Kasumi-1 (cell line): ENCODE measurements at places on chromosomes 5 and 9.

GRCh38 chr9:129467739-129468666, 152.9 kb downstream of the C9orf50 start:
- DNase-seq, result no peak

- DNase-seq, result no peak
Measured at GRCh38 chr5:143613329-143613728, 198.6 kb upstream of the HMHB1 start.

GRCh38 chr5:54281960-54282692, 28.2 kb downstream of the ARL15 start:
- no peak for DNase-seq

DNA sequence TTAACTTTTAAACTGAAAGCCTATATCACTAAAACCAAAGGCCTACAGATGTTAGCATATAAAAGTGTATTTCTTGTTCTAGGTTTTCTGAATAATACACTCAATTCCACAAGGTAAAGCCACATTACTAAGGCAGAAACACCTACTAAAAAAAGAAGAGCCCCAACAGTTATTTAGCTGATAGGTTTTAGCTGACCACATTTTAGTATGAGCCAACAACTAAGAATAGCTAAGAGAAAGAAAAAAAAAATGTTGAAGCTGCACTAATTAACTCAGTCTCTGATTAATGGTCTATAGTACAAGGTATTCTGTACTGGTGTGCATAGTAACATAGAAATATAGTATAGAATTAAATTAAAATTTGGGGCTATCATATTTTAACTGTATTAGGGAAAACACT, 23.5 kb downstream of the ZFR start:
- no peak for DNase-seq

DNA sequence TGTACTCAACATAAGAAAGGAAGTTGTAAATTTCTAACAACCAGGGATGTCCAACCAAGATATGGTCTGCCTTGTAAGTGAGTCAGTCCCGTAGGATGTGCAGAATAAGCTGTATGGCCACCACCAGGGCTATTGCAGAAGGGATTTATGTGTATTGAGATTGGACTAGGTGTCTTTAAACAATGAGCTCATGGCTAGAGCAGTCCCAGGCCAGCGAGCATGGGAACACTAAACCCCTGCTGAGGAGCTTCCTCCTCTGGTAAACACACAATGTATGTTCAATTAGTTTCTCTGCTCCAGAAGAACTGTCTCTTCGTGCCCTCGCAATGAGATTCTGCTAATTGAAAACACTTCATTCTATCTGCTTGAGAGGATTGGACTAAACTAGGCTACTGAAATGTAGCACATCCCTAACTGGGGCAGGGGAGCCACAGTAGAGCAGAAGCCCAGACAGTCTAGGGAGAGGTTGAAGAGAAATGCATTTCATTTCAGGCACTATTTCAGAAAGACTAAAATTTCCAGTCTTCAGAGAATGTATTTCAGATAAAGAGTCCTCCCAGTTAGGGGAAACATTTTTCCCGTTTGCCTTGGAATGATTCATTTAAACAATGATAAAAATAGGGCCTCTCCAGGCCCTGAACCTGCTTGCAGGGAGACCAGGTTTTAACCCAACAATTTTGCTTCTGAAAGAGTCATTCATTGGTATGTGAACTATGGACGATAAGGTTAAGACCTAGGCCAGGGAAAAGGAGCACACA, 154.7 kb downstream of the FAM114A2 start:
- no peak for DNase-seq

- DNase-seq, result peak; percentile 37
Measured at GRCh38 chr5:74257645-74258313, 382.7 kb downstream of the ENC1 start.

DNA sequence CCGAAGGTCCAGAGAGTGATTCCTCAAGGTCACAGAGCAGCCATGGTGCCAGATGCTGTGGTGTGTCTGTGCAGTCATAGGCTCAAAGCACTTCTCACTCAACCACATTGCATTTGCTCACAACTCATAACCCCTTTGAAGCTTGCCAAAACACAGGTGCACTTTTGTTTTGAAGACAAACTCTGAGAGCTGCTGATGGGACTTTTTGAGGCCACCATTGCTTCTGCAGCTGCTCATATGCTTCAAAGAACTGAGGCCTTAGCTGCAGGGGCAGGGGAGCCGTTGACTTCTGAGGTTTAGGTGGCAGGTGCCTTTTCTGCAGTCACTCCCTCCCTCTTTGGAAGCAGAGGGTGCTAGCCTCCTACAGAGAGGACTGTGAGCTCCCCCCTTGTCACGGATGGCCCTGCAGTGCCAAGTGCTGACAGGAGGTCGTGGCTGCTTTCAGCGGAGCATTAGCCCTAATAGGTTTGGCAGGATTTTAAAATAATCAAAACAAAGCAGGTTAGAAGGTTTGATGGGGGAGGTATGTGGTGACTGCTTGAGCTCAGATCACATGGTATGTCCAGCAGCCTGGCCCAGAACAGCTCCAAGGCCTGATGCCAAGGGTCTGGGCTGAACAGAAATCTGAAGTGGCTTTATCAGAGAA, 232.1 kb downstream of the MAN2A1 start:
- DNase-seq, result no peak

DNA sequence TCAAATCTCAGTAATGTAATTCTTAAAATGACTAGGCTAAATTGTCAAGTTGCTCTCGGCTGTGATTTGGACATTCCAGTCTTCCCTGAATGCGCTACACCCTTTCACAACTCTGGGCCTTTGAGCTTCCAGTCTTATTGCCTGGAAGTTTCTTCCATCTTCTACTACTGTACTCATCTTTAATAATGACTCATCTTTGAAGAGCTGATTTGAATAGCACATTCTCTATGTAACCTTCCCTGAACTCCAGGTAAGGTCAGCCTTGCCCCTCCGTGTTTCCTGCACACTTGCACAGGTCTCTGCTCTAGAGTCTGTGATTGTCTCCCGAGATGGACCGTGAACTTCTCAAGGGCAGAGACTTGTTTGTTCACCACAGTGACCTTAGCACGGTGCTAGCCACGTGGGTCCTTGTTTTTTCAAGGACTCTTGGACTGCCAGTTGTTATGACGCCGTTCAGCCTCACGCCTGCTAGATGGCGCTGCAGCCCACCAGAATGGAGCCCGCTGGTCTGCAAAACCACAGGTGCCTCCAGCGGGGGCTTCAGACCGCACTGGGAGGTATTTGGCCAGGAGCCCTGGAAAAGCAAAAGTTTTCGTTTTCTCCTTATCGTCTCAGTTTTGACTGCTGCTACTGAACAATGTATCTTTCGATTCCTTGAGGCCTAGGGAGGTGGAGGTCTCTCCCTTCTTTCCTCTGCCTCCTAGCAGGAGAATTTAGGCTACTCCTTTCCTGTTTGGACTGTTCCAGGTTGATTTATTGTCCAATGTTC, 44.4 kb downstream of the SEC61B start:
- peak; percentile 56 for DNase-seq

DNA sequence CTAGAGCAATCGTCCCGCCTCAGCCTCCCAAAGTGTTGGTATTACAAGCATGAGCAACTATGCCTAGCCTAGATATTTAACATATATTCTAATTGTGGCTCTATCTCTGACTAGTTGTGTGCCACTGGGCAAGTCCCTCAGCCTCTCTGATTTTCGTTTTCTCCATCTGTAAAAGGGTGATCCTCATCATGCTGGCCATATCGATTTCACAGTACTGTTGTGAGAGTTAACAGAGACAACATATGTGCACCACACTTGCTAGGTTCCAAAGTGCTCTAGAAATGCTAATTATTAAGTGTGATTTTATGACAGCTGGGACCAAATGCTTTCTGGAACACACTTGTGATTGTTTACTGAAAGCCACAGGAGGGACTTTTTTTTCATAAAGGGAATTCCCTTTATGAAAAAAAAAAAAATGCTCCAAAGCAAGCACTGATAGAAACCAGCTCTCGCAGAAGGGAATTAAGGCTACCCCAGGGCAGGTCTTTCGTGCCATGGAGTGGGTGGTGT, 78.5 kb upstream of the EPB41L4B start:
- DNase-seq, result no peak

DNA sequence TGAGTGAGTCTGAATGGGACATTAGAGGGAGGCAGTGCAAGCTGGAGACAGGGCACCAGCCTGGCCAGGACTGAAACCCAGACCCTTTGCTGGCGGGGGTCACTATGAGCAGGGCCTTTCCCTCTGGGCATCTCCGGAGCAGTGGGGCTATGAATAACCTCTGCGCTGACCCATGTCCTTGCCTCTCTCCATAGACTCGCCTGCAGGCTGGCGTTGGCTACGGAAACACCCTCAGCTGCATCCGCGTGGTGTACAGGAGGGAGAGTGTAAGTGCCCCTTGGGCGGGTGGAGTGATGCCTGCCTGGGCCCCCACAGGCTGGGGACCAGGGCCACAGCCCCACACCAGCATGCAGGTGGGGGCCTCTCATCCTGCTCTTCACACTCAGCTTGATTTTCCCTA, 15.8 kb downstream of the SLC25A48 start:
- no peak for DNase-seq

GRCh38 chr5:29662876-29663275, 1530.6 kb upstream of the CDH6 start:
- DNase-seq, result no peak

DNA sequence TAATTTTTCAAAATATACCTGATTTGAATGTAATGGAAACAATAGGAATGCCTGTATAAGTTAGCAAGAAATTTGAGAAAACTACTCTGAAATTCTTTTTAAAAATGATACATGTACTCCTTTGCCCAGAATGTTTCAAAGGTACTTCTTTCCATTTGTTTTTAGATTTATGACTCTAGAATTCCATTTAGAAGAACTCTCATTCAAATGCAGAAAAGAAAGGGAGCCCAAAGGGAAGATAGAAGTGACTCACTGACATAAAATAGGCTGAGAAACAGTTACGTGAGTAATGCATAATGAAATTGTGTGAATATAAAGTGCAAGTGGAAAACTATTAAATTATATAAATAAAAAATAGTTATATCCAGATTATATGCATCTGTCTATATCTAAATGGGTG, 926.3 kb downstream of the TAF11L14 start:
- DNase-seq, result no peak

DNA sequence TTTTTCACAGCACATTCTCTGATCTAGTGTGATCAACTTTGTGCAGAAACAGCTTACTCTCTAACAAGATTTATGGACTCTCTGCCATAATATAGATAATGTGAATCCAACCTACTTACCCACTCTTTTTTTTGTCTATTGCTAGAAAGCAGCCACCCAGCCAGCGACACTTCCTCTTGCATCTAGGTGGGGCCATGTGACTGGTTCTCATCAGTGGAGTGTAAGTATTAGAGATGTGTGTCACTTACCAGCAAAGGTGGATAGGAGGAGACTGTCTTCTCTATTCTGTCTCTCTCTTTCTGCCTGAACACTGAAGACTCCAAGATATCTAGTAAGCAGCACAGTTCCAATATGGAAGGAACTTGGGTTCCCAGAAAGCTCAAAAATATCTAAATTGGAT, 174.8 kb downstream of the MCTP1 start:
- DNase-seq, result peak; percentile 22

GRCh38 chr9:118984607-118985006, 384.6 kb downstream of the BRINP1 start:
- no peak for DNase-seq

DNA sequence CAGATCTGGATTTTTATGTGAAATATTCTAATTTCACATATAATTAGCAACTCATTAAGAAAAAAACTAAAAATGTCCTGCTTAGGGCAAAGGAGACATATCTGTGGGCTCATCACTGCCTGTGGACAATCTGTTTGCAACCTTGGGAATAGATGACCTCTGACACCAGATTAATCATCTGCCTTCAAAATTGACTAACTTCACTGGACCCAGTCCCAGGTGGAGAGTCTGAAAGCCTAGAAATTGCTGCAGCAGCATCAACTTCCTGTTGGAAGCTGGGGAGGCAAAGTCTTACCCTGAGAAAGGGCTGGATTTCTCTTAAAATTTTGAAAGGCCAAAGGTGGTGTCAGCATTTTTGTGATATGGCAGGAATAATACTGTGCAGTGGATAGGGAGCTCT, 76.3 kb upstream of the TNC start:
- no peak for DNase-seq

GRCh38 chr9:132201139-132201538, 39.3 kb downstream of the NTNG2 start:
- DNase-seq, result no peak

DNA sequence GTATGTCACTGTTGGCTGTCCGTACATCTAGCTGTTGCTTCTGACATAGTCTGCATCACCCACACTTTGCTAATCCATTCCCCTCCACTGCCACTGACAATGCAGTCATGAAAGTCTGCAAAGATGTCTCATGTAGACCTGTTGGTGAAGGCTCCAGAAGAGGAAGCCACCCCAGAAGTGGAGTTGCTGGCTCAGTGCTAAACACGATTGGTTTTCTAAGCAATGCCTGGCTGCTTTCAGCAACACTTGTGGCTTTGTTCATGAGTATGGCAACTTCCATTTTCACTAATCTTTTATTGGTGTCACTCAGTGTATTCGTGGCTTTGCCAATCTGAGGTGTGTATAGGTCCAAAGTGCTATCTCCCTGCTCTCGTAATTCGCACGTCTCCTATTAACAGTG, 288.1 kb downstream of the GADD45G start:
- no peak for DNase-seq

GRCh38 chr5:125138266-125138665, 391.8 kb upstream of the ZNF608 start:
- DNase-seq, result no peak

GRCh38 chr5:177507596-177508220, 1.9 kb downstream of the DOK3 start:
- DNase-seq, result peak; percentile 62

DNA sequence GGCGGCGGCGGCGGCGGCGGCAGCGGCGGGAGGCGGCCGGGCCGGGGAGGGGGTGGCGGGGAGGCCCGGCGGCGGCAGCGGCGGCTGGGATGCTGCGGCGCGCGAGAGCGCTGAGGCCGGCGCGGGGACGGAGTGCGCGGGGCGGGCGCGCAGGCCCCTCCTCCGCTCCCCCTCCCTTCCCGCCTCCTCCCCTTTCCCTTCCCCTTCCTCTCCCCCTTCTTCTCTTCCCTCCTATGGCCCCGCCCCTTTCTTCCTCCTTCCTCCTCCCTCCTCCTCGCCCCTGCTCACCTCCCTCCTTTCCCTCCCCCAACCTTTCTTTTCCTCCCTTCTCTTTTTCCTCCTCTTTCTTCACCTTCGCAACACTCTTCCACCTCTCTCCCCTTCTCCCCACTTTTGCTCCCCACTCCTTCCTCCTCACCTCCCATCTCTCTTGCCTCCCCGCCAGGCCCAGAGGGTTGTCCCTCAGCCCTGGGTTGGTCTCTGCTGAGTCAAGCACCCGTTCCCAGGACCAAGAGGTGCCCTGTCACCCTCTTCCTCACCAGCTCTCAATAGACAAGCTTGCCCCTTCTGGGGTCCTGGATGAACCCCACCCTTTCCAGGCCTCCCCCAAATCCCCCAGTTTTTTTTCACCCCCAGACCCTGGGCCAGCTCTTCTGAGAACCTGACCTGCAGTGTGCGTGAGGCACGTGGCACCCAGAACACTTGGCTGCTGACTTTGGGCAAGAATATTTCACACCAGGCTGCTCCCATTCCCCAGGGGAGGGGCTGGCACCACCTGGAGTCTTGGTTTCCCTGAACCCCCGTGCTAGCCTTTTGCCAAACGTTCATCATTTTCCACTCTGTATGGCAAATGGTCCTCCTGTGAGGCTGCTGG, at the start of gene SEMA4D:
Gene SEMA4D (minus strand): TSS at position 136 of the 874 bp plus-strand sequence. CDS start 92,657 bp downstream, outside the sequence.
- DNase-seq, result peak; percentile 76
